Thoracic aorta (tissue), 2 donors: ENCODE measurements at places on chromosomes 16 and 17.

DNA sequence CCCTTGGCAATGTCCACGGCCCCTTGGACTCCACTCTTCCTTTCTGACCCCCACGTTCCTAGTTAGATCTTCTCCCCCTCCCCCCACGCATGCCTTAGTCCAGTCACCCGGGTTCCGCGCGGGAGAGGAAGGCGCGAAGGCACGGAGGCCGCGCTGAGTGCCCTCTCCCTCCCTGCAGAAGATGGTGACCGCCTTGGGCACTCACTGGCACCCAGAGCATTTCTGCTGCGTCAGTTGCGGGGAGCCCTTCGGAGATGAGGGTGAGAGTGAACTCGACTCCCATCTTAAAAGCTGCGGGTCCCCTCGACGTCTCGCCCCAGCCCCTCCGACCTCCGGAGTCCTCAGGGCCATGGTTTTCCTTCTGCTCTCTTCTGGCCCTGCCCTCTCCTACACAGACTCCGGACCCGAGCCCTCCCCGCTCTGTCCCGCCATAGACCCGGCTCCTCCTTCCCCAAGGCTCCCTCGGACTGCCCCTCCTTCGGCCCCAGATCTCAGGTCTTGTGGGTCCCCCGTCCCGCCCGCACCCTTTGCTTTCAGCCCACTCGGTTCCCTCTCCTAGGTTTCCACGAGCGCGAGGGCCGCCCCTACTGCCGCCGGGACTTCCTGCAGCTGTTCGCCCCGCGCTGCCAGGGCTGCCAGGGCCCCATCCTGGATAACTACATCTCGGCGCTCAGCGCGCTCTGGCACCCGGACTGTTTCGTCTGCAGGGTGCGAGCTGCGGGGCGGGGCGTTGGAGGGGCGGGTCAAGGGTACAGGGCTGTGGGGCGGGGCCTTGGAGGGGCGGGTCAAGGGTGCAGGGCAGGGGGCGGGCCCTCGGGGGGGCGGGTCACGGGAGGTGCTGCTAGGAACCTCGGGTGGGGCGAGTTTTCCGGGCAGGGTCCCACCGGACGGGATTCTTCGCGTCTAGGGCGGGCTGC, 4.6 kb downstream of the TGFB1I1 start:
- DNase-seq = no peak

DNA sequence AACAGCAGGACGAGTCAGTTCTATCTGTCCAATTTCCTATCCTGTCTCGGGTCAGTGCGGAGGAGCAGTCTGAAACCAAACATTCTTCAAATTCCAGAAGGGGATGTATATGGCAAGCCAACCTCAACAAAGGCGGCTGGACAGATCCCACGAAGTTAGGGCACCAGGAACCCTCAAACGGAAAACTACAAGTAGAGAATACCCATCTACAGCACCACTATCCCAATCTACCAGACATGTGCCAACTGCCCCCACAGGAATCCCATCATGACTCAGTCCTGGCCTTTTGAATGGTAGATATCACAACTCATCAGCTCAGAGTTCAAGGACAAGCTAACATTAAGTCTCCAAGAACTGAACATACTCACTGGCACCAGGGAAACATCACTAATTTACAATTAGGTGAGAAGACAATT, 2.3 kb downstream of the NAT9 start:
- DNase-seq = no peak

DNA sequence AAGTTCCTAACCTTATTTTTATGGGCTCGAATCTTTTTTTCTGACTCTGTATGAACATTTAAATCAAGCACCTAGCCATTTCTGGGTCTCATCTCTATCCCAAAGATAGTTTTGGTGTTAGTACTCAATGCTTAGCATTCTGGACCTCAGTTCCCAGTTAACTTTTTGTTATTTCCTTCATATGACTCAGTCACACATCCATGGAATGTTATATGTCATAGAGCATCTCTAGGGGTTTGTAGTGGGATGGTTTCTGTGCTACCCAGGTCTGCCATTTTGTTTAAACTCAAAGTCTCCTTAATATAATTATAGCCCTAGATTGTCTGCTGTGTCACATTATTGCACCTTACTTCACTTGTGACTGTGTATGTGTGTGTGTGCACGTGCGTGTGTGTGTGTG, 90.1 kb downstream of the EFCAB13 start:
- DNase-seq = no peak

- DNase-seq = no peak
These were observed 29.2 kb upstream of the LRRC75A start for GRCh38 chr17:16521070-16521727.

- no peak for DNase-seq
These were observed 62.9 kb downstream of the MRC2 start for GRCh38 chr17:62690168-62690897.

DNA sequence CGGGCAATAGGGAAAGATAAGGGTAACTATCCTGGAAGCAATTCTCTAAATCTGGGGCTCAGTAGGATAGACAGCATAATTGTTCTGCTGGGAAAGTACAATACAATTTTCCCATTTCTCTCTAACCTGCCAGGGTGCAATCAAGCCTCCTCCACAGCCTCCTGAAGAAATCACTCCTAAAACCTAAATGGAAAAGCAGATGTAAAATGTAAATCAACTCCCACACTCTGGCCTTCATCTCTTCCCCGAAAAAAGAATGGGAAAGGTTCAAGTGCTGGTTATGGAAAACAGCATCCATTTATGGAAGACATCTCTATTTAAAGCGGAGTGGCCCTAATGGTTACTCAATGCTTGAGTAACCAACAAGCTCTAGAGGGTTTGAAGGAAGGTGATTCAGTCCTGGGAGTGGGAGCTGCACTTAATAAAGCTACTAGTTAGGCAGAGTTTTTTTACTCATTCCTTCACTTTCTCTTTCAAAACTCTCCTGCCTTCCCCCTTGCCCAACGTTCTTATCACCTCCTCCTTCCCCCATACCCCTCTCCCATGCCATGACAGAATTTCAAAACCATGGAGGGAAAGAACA, 5.1 kb downstream of the MMD start:
- no peak for DNase-seq

GRCh38 chr17:70288540-70289290, 119.4 kb downstream of the KCNJ2 start:
- no peak for DNase-seq

- DNase-seq = no peak
These were observed 203.1 kb downstream of the MSI2 start for GRCh38 chr17:57459286-57459915.

DNA sequence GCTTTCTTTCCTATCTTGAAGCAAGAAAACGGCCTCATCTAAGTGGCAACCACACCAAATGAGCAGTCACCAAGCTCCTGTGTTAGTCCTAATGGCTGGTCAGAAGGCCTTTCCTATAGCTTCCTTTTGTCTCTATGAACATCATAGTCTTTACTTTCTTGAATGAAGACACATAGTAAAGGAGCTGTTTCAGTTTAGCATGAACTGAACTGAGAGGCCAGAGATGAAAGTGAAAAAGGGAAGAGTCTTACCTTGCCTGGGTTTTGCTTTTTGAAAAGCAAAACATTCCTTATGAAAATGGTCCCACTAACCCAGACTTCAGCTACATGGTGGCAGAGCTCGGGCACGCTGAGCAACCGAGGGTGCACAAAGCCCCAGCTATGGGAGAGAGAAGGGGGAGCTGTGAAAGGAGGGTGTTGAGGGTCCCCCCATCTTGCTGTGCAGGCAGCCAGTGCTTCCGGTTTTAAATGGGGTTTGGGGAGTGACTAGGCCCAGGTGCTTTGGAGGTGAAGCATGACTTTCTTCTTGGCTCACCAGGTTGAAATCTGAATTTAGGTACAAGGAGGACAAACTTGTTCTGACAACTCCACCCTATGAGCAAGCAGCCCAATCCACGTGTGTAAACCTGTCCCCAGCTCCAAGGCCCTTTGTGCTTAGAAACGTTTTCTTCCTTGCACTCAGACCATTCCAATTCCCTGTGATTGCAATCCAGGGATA, 9.1 kb upstream of the PSMC3IP start:
- DNase-seq = no peak

DNA sequence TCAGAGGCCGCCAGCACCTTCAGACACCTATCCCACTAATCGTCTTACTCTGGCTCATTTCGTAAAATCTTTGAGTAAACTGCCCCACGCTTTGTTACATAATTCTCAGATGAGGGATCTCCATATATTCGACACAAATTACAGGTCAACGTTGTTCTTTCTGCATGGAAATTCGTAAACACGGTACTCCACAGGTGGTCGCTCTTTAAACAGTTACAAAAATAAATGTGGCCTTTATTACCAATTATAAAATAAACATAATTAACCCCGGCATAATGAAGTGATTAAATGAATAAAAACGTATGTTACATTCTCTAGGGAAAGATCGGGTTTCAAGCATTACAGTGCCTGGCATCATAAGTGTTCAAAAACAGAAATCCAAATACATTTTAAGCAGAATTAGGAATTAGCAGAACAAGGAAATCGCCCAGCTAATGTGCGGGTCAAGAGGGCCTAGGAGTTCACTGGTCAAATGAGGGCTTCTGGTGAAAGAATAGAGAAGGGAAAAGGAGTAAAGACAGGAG, 943 bp upstream of the PIP4K2B start:
- no peak for DNase-seq

DNA sequence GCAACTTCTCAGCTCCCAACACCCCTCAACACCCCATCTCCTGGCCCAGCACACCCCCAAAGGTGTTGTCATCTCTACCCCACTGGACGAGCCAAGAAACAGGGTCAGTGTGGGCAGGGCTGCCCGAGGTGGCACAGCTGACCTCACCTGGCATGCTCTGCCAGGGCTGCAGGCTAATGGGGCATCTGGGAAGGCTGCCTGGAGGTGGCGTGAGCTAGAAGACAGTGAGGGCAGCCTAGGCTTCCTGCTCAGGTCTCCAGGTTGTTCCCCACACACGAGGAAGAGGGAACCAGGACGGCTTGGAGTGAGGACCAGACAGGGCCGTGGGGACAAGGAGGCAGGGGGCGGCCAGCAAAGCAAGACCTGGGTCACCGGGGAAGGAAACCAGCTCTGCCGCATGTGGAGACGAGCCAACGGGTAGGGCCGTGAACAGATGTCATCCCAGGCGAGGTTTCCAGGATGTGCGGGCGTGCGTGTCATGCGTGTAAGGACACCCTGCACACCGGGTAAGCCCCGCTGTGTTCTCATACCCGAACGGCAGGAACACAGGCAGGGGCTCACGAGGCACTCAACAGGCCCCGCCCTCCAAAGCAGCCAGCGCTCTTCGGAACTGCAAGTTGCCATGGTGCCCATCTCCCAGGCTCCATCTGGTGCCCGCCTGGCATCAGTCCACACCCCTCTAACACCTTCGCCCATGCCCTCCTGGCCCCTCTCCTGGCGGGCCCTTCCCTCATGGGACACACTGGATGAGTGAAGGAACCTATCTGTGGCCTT, 29.6 kb upstream of the PVALEF start:
- no peak for DNase-seq

DNA sequence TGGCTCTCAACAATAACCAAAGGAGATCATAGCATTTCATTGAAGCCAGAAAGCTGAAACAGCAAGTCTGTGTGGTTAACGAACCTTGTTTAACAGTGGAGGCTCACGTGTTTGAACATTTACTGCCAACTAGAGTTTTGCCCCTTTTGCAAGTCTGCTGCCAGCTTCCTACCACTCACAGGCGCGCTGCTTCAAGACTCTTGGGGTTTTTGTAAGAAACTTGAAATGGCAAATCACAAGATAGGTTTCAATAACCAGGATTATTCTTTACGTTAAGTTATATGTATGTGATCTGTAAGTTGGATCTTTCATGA, 1.2 kb downstream of the SNTB2 start:
- DNase-seq = no peak

GRCh38 chr16:29306943-29307597, 99.4 kb downstream of the NPIPB11 start:
- no peak for DNase-seq

DNA sequence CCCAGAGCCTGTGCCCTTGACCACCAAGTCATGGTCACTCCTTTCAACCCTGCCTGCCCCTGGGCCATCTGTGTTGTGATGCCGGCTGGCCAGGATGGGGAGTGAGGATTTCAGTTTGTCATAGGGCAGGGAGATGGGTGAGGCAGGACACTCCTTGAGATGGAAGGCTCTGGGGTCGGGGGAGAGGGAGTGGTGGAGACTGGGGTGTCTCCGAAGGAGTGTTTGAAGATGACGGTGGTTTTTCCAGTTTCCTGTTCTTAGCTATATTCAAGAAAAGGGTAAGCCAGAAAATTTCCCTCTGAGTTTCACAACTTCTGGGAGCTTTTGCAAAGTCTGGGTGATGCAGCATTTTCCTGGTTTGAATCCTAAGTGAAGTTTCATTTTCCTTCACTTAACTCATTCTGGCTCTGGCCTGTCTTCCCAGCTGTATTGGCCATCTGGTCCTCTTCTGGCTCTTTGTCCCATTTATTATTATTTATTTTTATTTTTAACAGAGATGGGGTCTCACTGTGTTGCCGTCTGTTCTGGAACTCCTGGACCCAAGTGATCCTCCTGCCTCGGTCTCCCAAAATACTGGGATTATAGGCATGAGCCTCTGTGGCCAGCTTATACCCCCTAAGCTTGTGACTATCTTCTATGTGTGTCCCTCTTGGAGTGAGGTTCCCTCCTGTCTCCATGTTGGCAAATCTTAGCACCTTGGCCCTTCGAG, 27.7 kb downstream of the ABCC1 start:
- no peak for DNase-seq

DNA sequence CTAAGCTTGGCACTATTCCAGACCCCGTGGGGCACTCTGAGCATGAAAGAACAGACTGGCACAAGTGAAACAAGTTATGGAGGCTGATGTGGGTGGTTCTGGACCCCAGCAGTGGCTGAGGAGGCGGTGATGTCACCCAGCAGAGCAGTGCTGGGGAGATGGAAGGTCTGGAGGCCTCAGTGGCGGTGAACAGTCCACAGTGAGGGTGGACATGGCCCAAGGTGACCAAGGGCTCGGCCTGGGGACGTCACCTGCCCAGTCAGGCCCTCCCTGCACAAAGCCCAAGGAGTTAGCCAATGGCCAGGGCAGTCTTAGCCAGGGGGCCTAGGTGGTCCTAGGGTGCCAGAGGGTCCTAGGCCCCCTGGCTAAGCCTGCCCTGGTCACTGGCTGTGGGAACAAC, 24.5 kb downstream of the SMPD3 start:
- no peak for DNase-seq

DNA sequence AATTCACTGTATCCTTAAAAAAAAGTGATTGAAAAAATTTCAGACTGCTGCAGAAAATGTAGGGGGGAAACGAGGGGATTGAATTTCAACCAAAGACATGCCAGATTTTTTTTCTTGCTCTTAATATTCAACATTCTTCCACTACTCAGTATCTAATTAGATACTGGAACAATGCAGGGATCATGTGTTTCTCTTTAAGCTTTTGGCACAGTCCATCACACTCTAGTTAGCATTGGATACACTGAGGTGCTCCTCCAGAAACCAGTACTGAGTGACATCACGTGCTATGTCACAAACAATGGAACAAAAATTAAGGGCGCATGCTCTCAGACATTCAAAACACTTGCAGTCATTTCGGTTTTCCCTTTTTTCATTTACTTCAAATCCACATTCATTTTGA, 298.6 kb upstream of the PSMD7 start:
- DNase-seq = no peak
